ENCODE measurements at places on chromosomes 11 and 22.

DNA sequence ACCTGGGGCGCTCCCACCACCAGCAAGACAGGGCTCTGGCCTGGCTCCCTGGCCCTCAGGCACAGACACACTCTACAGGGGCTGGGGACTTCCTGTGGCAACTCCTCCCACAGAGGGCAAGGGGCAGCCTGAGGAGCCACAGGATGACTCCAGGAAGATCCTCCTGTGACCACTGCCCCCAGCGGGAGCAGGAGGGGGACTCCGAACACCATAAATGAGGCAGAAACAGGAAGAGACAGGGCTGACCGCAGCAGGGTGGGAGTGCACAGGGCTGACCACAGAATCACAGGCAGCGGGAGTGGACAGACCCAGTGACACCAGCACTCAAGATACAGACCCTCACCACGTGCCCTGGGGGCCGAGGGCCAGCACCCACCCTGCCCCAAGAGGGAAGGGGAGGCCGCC is 10.8 kb downstream of the ARAP1 start:
- no peak for DNase-seq

- no peak for DNase-seq
Observed at GRCh38 chr22:22079404-22080148, 97.0 kb upstream of the TOP3B start.

DNA sequence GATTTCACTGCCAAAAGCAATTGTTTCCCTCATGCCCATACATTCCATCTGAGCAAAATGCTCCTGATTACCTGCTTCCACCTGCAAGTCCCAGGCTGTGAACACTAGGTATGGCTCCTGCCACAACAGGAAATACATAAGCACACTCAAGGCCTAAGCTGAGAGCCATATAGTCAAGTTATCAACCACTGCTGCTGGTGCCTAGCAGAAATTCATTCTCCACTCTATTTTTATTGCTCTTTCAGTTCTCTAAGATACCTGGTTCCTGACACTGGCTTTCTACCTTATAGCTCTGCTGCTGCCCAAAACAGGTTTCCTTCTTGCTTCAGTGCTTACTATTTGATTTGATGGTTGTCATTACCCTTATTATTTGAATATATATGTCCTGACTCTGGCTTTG is 31.6 kb downstream of the SLC36A4 start:
- DNase-seq, result no peak

GRCh38 chr11:9858822-9859221 is 194.9 kb downstream of the SWAP70 start:
- DNase-seq, result no peak

DNA sequence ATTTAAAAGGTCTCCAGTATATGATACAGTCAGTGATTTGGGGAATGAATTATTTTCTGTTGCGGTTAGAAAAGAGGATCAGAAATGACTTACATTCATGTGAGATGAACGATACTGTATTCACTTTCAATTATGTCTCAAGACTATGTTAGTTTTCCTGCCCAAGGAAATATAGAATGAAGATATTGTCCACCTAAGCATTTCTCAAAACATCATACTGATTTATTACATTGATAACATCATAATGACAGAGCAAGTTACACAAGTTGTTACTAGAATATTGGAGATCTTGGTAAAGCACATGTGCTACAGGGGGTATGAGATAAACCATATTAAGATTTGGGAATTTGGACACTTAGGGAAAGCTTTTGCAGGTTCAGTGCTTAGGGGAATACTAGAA is 67.8 kb upstream of the OR9G4 start:
- no peak for DNase-seq

DNA sequence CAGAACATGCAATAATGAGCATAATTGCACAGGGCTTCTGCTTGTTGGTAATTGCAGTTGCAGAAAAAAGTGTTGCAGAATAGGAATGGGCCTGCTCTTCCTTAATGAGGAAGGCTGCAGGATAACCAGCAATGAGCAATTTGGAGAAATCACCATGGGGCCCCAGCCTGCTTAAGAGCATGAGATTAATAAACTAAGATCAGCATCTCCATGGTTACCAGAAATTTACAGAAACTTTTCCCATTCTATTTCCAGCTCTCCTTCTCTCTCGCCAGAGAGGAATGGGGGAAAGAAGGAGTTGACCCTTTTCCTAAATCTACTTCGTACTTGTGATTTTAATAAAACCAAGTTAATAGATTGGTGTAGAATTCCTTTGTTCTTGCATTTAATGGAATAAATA is 80.9 kb upstream of the CSNK2A3 start:
- no peak for DNase-seq

- no peak for DNase-seq
Observed at GRCh38 chr11:5550440-5551095, 2.2 kb upstream of the OR52H1 start.

DNA sequence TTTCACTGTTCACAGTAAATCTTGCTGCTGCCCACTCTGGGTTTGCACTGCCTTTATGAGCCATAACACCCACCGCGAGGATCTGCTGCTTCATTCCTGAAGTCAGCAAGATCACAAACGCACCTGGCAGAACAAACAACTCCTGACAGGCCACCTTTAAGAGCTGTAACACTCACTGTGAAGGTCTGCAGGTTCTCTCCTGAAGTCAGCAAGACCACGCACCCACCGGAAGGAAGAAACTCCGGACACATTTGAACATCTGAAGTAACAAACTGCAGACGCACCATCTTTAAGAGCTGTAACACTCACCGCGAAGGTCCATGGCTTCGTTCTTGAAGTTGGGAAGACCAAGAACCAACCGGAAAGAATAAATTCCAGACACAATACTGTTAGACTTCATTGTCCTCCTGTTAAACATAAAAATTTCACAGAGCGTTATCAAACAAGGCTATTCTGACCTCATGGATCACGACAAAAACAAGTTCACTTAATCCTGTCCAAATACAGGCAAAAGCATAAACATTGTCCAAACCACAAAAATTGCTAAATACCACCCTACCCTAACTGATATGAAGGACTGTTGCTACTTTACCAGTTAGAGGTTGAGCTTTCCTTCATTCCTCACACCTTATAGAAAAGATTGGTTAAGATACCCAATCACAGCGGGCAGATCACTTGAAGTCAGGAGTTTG is 3.0 kb upstream of the CCDC117 start:
- DNase-seq, result no peak

DNA sequence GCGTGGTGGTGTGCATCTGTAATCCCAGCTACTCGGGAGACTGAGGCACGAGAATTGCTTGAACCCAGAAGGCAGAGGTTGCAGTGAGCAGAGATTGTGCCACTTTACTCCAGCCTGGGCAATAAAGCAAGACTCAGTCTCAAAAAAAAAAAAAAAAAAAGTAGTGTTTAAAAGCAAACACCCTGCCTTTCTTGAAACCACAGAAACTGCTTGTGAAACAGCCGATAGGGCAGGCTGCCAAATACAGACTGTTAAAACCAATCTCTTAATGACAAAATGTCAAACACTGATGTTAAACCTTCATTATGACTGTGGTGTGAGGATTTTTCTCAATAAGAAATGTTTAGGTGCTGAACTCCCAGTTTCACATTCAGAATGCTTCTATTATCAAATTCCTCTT is 27.3 kb downstream of the MARK2 start:
- DNase-seq, result no peak

DNA sequence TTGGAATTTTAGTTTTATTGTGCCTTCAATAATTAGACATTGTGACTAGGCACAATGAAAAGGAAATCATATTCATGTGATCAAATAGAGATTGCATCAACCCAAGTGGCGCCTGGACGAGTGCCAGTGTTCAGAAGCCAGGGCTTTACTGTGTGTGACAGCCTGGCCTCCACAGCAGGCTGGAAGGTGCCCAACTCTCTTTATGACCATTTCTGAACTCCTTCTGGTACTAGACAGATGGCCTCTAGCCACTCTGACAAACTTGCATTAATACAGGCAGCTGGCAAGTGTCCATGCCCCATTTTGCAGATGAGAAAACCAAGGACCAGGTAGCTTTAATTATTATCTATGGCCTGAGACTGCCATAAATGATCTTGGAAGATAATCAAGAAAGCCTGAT is 8.3 kb upstream of the POU2AF1 start:
- no peak for DNase-seq

DNA sequence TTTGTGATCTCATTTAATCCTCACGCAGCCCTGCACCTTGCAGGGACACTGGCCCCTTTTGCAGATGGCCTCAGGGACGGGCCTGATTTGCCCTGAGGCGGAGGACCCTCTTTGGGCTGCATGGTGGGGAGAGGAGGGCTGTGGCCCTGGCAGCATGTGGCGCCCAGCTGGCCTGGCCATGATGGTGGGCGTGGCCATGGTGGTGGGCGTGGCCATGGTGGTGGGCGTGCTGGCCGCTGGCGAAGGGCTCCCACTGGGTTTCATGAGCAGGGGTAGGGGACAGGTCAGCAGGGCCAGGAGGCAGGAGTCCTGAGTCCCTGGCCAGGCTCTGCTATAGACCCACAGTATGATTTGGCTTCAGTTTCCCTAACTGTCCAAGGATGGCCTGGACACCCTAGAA is 13.1 kb downstream of the WNT11 start:
- no peak for DNase-seq

GRCh38 chr11:109435121-109435742 is 13.2 kb downstream of the C11orf87 start:
- no peak for DNase-seq

DNA sequence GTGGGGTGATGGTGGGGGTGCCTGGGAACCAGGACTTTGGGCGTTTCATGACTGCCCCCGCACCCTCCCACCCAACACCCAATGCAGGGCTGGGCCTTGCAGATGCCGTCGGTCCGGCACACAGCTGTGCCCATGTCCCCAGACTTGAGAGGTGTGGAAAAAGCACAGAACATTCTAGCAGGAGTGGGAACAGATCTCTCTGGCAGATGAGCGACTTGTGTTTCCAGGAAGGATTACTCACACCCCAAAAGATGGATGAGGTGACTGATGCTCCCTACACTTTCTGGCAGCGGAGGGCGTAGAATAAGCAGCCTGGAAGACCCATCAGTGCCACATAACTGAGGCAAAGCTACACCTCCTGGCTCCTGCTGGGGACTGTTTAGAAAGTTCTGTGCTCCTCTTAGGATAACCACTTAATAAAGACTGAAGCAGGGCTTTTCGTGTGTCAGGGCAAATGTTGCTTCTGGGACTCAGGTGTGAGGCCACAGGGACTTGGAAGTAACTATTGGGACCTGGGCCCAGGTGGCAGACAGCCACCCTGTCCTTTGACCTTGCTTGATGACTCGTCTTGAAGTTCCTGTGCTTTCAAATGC is 24.2 kb downstream of the FBLN1 start:
- no peak for DNase-seq

- DNase-seq, result no peak
Observed at GRCh38 chr11:34380696-34381095, 22.9 kb upstream of the ABTB2 start.

DNA sequence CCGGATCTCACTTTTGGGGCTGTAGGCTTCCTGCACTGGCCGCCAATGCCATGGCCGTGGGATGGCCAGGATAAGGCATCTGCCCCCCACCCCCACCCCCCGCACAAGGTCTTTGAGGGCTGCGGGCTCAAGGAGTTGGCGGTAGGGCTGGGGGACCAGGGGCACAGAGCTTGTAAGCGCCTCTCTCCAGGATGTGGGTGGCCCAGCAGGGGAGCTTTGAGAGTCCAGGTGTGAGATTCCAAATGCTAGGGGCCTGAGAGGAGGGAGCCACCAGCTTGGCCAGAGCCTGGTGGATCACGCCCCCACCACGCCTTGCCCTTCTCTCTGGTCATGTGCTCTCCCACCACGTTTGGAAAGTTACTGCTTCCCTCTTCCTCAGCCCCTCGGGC is 5.0 kb downstream of the CD81 start:
- DNase-seq, result no peak

DNA sequence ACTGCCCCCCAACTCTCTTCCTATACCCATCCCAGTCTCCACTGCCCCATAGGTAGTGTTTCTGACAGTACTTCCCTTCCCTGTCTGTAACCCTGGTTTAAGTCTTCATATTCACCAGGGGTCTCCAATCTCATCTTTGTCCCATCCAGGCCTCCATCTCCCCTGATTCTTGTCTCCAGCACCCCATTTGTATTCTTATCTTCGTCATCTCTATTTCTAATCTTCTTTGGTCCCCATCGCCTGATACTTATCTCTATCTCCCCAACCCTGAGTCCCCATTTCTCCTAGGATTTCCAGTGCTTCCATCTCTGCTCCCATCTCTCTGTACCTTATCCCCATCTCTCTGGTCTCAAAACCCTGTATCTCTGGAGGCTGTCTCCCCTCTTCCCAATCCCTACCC is 1.8 kb downstream of the PHOX2A start:
- no peak for DNase-seq

- no peak for DNase-seq
Observed at GRCh38 chr11:77140231-77140851, 12.3 kb downstream of the MYO7A start.

DNA sequence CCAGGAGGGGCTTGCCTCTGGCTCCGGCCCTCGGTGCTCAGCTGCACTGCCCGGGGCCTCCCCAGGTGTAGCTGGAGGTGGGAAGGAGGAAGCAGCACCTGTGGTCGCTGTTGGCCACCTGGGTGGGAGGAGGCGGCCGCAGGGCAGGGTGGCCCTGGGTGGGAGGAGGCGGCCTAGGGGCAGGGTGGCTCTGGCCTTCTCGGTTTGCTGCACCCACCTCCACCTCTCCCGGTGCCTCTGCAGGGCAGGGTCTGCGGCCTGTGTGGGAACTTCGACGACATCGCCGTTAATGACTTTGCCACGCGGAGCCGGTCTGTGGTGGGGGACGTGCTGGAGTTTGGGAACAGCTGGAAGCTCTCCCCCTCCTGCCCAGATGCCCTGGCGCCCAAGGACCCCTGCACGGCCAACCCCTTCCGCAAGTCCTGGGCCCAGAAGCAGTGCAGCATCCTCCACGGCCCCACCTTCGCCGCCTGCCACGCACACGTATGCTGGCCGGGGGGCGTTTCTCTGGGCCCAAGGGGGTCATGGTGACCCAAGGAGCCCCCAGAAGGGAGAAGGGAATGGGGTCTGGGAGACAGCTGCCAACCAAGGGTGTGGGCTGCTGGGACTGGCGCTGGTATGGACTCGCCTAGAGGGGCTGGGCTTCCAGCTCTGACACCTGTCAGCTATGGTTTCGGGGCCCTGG is 20.6 kb downstream of the MUC5AC start:
- DNase-seq, result no peak

GRCh38 chr11:7252683-7253213 is 1.0 kb downstream of the SYT9 start:
- DNase-seq, result peak; percentile 17

- DNase-seq, result no peak
Observed at GRCh38 chr11:70419307-70420007, 21.1 kb downstream of the CTTN start.

GRCh38 chr11:87840786-87841185 is 334.5 kb downstream of the RAB38 start:
- no peak for DNase-seq

GRCh38 chr11:28581286-28582242 is 473.4 kb downstream of the METTL15 start:
- no peak for DNase-seq

- no peak for DNase-seq
Observed at GRCh38 chr11:6681505-6681904, 1.6 kb downstream of the MRPL17 start.

Data from D341Med (cell line).